Caki2 (cell line): ENCODE measurements at places on chromosomes 11 and 22. TPM values are rescaled to one million over a fixed set of nuclear protein-coding genes. Genes with fewer than 3 reads are reported as not detected.

GRCh38 chr11:134019500-134019899 is 49.4 kb upstream of the JAM3 start:
- DNase-seq: no peak

DNA sequence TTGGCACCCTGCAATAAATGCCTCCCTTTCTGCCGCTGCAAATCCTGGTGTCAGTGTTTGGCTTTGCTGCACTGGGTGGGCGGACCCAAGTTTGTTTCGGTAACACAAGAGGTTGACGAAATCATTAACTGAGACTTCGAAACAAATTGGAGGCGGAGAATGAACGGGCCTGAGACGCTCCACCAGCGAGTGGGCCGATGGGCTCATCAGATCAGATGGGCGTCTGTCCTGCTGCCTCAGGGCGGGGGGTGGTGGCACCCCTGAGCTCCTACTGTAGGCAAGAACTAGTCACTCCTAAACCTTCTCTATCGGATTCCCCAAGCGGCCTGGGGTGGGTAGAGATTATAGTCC is 918 bp upstream of the CAPN5 start:
- DNase-seq: no peak

- peak; percentile 68 for DNase-seq
Measured at GRCh38 chr22:42661985-42662831, 13.0 kb upstream of the CYB5R3 start.

The NCR3LG1 gene
- 1.8 TPM in 2 replicates for total RNA-seq

The DGCR6 gene
- total RNA-seq: 8.2 TPM in 1 of 2 replicates, not detected in the other
